Esophagus squamous epithelium (tissue), 5 donors: ENCODE measurements at places on chromosomes 16 and 17. TPM values are rescaled to one million over a fixed set of nuclear protein-coding genes. Genes with fewer than 3 reads are reported as not detected.

DNA sequence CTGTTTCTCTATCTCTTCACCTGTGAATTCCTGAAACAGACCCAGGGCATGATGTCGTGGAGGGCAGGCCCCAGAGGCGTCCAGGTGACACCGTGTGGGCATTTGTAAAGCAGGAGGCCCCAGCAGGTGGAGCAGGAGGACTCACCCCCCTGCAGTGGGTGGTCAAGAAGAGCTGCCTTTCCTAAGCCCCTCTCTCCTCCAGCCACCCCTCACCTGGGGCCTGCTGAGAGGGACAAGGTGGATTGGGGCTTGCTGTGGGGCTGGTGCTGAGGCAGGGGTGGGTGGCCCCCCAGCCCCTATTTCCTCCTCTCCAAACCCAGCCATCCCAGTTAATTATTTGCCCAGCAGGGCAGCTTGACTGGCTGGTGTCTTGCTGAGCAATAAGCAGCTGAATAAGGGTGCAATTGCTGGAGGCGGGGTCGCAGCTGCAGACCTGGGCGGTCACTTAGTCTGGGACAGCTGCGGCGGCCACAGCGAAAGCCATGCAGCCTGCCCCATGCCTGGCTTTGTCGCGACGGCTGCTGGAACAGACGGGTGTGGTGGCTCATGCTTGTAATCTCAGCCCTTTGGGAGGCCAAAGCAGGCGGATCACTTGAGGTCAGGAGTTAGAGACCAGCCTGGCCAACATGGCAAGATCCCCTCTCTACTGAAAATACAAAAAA is 56.4 kb downstream of the JPH3 start:
- H3K27ac ChIP-seq, result no peak overlapping the region
- H3K4me1 ChIP-seq, result no peaks in the 10 kb centered on the region
- no peak overlapping the region for H3K4me3 ChIP-seq
- no peaks in the 10 kb centered on the region for H3K27me3 ChIP-seq
- DNase-seq, result no peak

DNA sequence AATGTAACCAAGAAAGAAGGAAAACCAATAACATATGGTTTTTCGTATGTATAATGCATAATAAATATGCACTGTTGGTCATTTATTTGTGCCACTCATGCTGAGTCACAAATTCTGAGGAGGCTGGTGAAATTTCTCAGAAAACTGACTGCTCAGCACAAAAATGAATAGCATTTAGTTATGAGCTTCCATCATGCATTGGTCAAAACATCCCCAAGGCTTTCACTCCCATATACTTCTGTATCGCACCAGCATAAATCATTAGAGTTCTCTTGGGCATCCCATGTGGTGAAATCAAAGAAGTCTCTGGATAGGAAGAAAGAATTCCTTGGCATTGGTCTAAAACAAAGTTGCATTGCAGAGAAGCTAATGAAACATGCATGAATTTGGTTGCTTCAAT is 785.6 kb upstream of the CDH8 start:
- H3K27ac ChIP-seq, result no peak overlapping the region
- DNase-seq, result no peak
- no peaks in the 10 kb centered on the region for H3K27me3 ChIP-seq
- no peaks in the 10 kb centered on the region for H3K4me1 ChIP-seq

DNA sequence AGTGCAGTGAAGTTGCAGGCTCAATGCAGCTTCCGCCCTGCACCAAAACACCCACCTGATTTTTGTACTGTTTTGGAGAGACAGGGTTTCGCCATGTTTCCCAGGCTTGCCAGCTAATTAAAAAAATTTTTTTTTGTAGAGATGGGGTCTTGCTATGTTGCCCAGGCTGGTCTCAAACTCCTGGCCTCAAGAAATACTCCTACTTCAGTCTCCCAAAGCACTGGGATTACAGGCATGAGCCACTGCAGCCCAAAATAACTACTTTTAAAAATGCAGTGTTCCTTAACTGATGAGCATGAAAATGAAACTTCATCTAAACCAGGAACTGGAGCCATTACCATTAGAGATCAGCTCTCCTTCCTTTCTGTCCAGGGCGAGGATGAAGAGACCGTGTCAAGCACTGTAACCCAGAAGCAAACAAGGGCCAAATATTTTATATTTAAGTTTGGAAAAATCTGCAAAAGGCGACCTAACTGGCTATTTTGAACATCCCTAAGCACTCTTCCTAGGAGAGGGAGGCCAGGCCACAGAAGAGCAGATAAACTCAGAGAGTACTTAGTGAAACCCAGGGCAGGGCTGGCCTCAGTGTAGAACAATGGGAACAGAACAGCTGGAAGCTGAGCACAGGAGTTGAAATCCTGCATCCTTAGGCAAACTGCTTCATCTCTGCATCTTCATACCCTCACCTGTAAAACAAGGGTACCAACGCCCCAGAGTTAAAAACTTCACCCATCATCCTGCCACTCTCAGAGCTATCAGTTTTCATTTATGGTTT is 24.0 kb downstream of the CREBBP start:
- no peaks in the 10 kb centered on the region for H3K27me3 ChIP-seq
- H3K4me3 ChIP-seq, result no peak overlapping the region
- peaks cover 26% of the 10 kb centered on the region for H3K4me1 ChIP-seq
- H3K36me3 ChIP-seq, result peaks cover 10% of the 10 kb centered on the region
- no peak for DNase-seq

Gene KRTAP3-2
- total RNA-seq, result not detected

Gene CES1
- 181 TPM for total RNA-seq

Gene RGS11
- total RNA-seq, result 4.8 TPM
